ENCODE measurements at places on chromosomes 1 and 21.

- no peak for DNase-seq
Measured at GRCh38 chr1:32742956-32743355, 40.4 kb upstream of the SYNC start.

- DNase-seq: no peak
Measured at GRCh38 chr1:189859385-189859977, 618.2 kb downstream of the BRINP3 start.

- no peak for DNase-seq
Measured at GRCh38 chr1:33710967-33711366, 152.9 kb upstream of the HMGB4 start.

GRCh38 chr1:37124501-37124900, 90.2 kb upstream of the GRIK3 start:
- DNase-seq: no peak

GRCh38 chr1:30916296-30916695, 7.7 kb upstream of the SDC3 start:
- no peak for DNase-seq

DNA sequence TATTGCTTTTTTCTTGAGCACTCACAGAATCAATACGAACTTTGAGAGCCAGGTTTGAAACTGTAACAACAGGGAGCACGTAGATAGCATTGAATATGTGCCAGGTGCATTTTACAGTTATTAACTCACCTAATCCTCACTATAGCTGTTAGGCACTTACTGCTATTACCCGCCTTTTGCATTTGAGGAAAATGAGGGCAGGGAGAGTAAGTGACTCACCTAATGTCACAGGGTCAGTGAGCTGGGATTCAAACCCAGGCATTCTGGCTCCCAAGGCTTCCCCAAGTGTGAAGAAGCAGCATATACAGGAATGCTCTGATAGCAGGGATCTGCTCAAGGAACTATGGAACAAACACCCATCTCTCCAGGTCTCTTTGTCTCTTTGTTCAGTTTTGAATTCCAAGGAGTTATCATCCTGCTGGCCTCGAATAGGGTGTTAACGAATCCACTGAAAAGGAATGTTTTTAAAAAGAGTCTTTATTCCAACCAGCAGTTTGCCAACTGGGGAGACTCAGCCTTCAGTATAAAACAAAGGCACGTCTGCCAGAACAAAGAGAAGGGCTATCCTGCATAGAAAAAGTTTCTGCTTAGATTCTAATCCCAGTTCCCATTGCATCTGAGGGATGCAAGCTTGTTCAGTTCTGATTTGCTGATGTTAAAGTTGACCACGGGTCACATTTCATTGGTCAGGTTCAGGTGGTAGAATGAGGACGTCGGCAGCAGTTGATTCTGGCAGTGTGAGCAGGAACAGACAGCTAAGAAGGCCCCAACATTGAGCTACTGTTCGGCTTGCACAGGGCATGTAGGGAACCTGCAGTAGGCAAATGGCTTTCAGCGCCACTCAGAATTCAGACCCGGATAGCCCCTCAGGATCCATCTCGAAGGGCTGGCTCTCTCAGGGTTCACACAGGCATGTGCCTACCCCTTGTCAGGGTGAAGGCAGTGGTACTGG, 22.1 kb downstream of the TRIM67 start:
- DNase-seq: no peak

GRCh38 chr1:240928265-240928664, 316.3 kb upstream of the GREM2 start:
- DNase-seq: no peak

DNA sequence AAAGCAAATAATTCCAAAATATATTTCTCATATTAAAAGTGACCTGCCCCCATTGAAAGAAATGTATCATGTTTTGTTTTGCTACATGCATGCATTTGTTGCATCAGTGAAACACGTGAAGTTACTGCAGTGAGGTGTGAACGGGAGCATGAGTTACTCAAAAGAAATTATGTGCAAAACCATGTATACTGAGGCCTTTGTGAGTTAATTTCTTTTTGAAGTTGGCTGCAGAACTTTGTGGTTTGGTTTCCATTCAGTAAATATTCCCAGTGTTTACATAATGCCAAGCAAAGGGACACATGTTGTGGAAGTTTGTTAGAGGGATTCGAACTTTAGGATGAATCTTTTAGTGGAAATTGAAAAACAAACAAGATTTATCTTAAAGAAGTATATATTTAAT, 619.4 kb upstream of the ADAMTS5 start:
- DNase-seq: no peak

GRCh38 chr21:41774467-41775148, 7.8 kb upstream of the RIPK4 start:
- DNase-seq: no peak

- no peak for DNase-seq
Measured at GRCh38 chr1:119794876-119795240, 16.4 kb downstream of the REG4 start.

GRCh38 chr1:231549733-231550447, 21.4 kb downstream of the TSNAX start:
- no peak for DNase-seq

Measured in CD4-positive, alpha-beta T cell treated with Interleukin-17A for 1 hour (primary cell).